ENCODE measurements at places on chromosomes 11 and 22. TPM values are rescaled to one million over a fixed set of nuclear protein-coding genes. Genes with fewer than 3 reads are reported as not detected.
A peak's percentile ranks its signal among the peaks of the same experiment; 100 is the strongest.

KCTD14 gene
- 2.9 TPM for total RNA-seq

DYNC2H1 gene
- 37.3 TPM for total RNA-seq

CYP2R1 gene
- total RNA-seq = 24.6 TPM

FERMT3 gene
- total RNA-seq = 5.7 TPM

ROM1 gene
- total RNA-seq = 0.72 TPM

UBE4A gene
- total RNA-seq = 34.8 TPM

DAGLA gene
- 4.1 TPM for total RNA-seq

PGA5 gene
- not detected for total RNA-seq

ST14 gene
- 9.7 TPM for total RNA-seq

PIM3 gene
- 57.0 TPM for total RNA-seq

MMP11 gene
- total RNA-seq = 10.8 TPM

PTPRJ gene
- total RNA-seq = 8.9 TPM

OR51I1 gene
- not detected for total RNA-seq

CHEK1 gene
- 9.1 TPM for total RNA-seq

CCDC116 gene
- total RNA-seq = not detected

TTC9C gene
- 18.9 TPM for total RNA-seq

SUSD2 gene
- total RNA-seq = 0.82 TPM

PIWIL4 gene
- 9.0 TPM for total RNA-seq

GRCh38 chr22:50236731-50237409 is 8.0 kb downstream of the TUBGCP6 start:
- peak; percentile 41 for DNase-seq

DNA sequence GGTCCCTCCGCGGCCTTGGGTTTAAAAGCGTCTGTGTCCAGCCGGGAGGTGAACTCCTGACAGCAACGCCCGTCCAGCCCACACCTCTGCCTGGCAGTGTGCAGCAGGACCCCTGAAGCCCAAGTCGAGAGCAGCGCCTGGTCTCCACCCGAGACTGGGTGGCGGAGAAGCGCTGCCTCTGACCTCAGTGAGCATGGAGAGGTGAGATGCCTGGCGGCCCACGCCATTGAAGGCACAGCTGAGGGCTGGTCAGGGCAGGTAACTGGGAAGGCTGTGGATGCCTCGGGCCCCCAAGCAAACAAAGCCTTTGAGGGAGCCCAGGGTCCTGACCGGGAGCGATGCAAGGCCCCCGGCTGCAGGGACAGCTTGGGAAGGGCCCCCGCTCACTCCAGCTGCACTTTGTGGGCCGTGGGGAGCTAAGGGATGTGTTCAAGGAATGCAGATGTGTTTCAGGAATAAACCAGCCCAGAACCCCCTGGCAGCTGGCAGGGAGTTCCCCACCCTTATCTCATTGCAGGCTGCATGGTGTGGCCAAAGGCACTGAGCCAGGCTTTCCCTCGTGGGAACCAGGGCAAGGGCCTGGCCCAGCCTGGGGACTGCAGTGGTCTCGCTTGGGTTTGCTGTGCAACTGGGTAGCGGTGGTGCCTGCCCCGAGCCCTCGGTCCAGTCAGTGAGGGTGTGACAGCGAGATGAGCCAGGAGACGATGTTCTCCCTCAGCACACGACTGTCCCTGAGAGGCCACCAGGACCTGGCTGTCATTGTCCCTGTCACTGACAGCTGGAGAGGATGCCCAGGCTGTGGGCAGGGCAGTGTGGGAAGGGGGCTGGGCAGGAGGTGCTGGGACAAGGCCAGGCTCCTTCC is 92.5 kb downstream of the WNT7B start:
- DNase-seq = no peak

- DNase-seq = peak; percentile 49
Observed at GRCh38 chr11:73269459-73270015, 2.6 kb upstream of the P2RY6 start.

DNA sequence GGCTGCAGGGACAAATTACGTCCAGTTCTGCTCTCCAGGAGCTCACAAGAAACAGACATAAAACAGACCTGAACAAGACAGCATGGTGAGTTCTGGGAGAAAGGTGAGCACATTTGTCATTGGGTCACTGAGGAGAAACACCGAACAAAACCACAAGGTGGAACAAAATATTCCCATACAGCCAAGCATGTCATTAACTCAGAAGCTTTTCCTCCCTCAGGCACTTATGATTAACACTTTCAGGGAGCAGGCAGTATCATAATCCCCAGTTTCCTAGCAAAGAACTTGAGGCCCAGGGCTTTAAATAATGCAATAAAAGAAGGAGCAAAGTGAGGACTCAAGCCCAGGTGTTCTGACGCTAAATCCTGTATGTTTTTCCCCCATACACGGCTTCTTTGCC is 43.0 kb downstream of the P4HA3 start:
- no peak for DNase-seq

- DNase-seq = no peak
Observed at GRCh38 chr11:125157953-125158680, 6.4 kb upstream of the PKNOX2 start.

DNA sequence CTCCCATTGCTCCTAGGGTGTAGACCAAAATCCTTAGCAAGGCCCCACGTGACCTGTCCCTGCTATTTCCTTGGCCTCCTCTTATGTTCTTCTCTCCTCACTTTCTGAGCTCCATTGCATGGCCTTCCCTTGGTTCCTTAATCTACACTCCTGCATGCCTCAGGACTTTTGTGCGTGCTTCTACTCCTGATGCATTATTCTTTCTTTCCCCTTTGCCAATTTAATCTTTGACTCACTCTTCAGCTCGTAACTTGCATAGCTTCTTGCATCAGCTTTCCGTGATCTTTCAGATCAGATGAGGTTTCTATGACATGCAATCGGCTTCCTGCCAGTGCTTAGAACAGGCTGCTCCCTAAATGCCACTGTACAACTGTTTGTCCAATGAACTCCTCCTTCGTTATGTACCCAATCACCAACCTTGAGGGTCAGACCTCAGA is 261.6 kb upstream of the CADM1 start:
- DNase-seq = no peak

- DNase-seq = no peak
Observed at GRCh38 chr22:37483050-37483449, 3.1 kb downstream of the MFNG start.

DNA sequence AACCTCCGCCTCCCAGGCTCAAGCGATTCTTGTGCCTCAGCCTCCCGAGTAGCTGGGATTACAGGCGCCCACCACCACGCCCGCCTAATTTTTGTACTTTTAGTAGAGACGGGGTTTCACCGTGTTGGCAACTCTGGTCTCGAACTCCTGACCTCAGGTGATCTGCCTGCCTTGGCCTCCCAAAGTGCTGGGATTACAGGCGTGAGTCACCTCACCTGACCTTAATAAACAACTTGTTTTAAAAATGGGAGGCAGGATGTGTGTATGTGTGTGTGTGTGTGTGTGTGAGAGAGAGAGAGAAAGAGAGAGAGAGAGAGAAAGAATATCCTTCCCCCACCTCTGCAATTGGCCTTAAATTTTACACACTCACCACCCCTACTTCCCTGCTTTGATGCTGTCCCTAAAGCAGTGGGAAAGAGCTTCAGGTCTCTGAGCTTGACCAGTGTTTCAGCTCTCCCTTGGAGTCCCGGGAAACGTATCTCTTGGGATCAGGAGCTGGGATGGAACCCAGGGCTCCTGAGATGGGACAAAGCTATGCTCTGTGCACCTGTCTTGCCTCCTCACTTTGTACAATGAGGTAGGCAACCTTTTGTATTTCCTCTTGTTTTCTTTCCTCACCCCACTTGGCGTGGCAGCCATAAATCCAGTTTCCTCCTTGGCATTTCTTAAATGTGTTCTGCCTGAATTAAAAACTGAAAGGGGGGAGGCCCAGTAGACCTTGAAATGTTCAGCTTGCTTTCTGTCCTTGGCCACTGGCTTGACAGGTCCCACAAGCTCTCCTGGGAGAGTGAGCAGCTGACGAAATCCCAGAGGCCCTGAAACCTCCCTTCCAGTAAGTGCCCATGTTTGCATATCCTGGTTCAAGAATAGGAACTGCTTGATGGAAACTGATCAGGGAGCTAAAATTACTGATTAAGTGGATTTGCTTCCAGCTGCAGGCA is 17.8 kb upstream of the XBP1 start:
- peak; percentile 68 for DNase-seq

DNA sequence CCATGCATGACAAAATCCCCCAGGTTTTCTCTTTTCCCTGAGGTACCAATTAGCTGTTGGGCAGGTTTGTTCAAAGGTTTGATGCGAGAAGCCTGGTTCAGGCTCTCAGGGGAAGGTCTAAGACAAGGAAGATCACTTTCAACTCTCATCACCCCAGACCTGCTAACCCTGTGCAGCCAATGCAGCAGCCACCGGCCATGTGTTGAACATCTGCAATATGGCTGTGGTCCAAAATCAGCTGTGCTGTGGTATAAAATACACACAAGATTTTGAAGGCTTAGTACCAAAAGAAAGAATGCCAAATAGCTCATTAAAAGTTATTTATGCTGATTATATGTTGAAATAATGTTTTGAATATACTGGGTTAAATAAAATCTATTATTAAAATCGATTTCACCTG is 58.5 kb downstream of the SMCO4 start:
- DNase-seq = peak; percentile 67

DNA sequence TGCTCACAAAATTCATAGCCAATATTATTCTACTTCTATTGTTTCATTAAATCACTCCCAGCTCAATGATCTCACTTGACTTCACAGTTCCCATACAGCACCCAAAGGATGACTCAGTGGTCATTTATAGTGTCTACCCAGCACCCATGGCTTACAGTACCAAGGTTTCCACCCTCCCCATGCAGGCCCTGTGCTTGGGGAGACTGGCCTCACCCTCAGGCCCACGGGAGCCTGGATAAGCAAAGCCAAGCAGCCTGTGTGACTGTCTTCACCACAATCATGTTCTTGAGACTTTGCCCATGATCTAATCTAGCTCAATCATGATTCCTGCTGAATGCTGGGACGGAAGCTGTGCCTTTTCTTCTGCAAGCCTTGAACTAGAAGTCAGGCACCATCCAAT is 97.6 kb downstream of the SLC36A4 start:
- DNase-seq = no peak

GRCh38 chr11:32983506-32983905 is 32.2 kb upstream of the DEPDC7 start:
- DNase-seq = no peak

- peak; percentile 81 for DNase-seq
Observed at GRCh38 chr11:112564228-112564955, 303.7 kb upstream of the PLET1 start.

DNA sequence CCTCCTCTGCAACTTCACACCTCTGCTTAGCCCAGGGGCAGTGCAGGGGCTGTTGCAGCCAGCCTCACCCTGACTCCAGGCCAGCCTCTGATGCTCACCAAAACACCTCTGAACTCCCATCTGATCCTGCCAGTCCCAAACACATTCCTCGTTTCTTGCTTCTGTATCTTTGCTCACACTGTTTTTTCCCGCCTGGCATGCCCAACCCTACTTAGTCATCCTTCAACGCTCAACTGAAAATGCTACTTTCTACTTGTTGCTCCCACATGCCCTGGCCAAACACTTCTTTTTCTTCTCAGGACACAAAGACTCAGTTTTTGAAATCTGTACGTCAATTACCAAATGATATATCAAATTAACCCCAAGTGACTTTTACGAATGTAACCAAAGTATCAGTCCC is 140.8 kb upstream of the ZBED5 start:
- no peak for DNase-seq

DNA sequence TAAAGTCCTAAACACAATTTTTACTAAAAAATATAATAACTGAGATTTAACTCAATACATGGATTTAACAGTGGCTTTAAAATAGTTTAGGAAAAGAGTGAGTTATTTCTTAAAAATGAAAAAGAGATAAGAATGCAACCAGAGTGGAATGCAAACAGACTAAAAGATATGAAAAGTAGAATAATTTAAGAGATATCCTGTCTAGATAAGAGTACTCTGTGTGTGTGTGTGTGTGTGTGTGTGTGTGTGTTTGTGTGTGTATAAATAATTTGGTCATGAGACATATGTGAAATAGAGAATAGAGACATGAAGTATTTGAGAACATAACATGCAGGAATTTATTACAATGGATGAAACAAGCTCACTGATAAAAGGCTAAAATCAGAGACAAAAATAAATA is 986.9 kb upstream of the CHORDC1 start:
- no peak for DNase-seq

DNA sequence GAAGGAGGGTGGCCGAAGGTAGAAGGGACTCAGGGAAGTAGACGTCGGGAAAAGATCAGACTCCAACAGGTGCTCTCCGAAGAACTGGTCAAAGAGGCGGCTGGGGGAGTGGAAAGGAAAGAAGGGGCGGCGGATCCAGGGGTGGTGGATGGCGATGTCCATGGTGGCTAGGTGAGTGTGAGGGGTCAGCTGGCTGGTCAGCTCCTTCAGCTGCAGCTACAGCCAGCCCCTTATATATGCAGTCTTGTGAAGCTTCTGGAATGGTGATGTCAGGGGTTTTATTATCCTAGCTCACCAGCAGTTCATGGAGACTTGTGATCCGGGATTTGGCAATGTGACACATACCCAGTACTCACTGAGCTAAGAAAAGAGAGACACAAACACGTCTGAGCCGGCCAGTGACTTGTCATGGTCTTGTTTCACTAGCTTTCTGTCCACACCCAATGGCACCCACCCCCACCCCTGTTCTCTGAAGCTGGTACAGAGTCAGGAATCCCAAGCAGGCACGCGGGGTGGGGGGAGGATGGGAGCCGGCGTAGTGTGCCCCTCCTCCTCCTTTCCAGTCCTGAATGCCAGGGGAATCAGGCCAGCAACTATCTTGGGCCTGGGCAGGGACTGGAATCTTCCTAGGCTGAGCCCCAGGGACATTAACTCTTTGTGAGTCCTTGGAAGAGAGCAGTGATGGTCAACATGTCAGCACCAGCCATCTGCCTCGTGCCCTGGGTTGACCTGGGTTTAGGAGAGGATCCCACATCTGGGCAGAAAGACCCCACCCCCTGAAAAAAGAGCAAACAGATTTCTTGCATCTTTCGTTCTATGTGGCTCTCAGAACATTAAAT is at the start of gene CRYAB:
TSS of gene CRYAB (minus strand) at position 208 of the 839 bp plus-strand sequence. CDS start at position 162, 46 bp downstream.
- DNase-seq = peak; percentile 95

DNA sequence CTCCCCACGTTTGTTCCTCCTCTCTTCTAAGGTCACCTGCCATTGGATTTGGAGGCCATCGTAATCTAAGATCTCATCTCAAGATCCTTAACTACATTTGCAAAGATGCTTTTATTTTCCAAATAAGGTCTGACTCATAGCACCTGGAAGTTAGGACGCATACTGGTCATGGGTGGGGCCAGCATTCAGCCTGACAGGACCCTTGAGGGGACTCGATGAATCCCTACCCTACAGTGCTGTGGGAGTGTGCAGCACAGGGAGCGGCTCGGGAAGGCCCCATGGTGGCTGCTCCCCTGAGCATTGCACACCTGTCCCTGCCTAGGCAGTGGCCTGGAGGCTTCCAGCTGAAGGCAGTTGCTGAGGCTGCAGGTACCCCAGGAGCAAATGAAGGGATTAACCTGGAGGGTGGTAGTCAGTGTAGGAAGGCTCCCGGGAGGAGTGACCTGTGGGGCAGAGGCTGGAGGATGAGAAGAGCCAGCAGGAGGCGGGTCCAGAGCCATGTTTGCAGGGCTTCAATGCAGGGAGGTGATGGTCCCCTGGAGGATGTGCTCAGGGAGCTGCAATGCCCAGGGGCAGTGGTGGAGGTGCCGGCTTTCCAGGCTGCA is 362.2 kb downstream of the CTTN start:
- DNase-seq = no peak

GRCh38 chr22:39988386-39989114 is 6.2 kb upstream of the FAM83F start:
- no peak for DNase-seq

- DNase-seq = peak; percentile 61
Observed at GRCh38 chr22:30694640-30695350, at the start of gene OSBP2. Gene OSBP2 (plus strand): TSS chr22:30694874. CDS start chr22:30694910, 36 bp downstream.

All from tongue (tissue), 3 donors.